IMR-90 (cell line): ENCODE measurements at places on chromosomes 6 and 20. TPM values are rescaled to one million over a fixed set of nuclear protein-coding genes. Genes with fewer than 3 reads are reported as not detected.

The OLIG3 gene
- total RNA-seq, result not detected in 2 replicates

The MYLK2 gene
- 0.18 and 0.28 TPM in 2 replicates for total RNA-seq

The ARMC12 gene
- total RNA-seq, result 0.18 and 0.28 TPM in 2 replicates

The TRIM27 gene
- total RNA-seq, result 48.0 TPM in 2 replicates

The NHLRC1 gene
- 0.83 and 1.1 TPM in 2 replicates for total RNA-seq

The ATP6V1G2 gene
- total RNA-seq, result 1.4 and 3.1 TPM in 2 replicates

The BTN1A1 gene
- not detected in 2 replicates for total RNA-seq

The LPA gene
- not detected in 2 replicates for total RNA-seq

The SENP6 gene
- total RNA-seq, result 25.8 and 48.3 TPM in 2 replicates

The FKBP1A gene
- total RNA-seq, result 91.9 and 120 TPM in 2 replicates

The DYNLT2 gene
- total RNA-seq, result 0.36 and 1.1 TPM in 2 replicates

The BACH2 gene
- total RNA-seq, result 1.1 and 1.3 TPM in 2 replicates

The TRIM15 gene
- total RNA-seq, result not detected in 2 replicates

The BAK1 gene
- 12.0 and 12.5 TPM in 2 replicates for total RNA-seq

The ELOVL2 gene
- 7.9 and 10.6 TPM in 2 replicates for total RNA-seq

The C4B gene
- 0.54 and 0.56 TPM in 2 replicates for total RNA-seq

The PBOV1 gene
- total RNA-seq, result not detected in 2 replicates

The KHDC1L gene
- total RNA-seq, result 0.18 TPM in 1 of 2 replicates, not detected in the other

The HMGCLL1 gene
- total RNA-seq, result not detected in 2 replicates

The NECAB3 gene
- total RNA-seq, result 8.6 and 10.0 TPM in 2 replicates

The SPAG4 gene
- total RNA-seq, result 1.8 and 1.9 TPM in 2 replicates

The SLCO4A1 gene
- total RNA-seq, result 0.56 and 0.72 TPM in 2 replicates

The ANKRD66 gene
- total RNA-seq, result not detected in 2 replicates

The TCF21 gene
- total RNA-seq, result 6.6 and 8.1 TPM in 2 replicates

The OR2J3 gene
- total RNA-seq, result not detected in 2 replicates

The POU5F1 gene
- not detected in 2 replicates for total RNA-seq

The RAB5IF gene
- 74.0 and 90.3 TPM in 2 replicates for total RNA-seq

The KCNK17 gene
- total RNA-seq, result not detected in 2 replicates

The MUCL3 gene
- total RNA-seq, result not detected in 2 replicates

The SIRPA gene
- 9.7 and 9.9 TPM in 2 replicates for total RNA-seq

The SYCP2 gene
- 0.18 and 0.56 TPM in 2 replicates for total RNA-seq

The SLC35D3 gene
- not detected in 2 replicates for total RNA-seq

The MACROD2 gene
- total RNA-seq, result 0.28 TPM in 1 of 2 replicates, not detected in the other

The AVP gene
- not detected in 2 replicates for total RNA-seq
